Right cardiac atrium (tissue), 5 donors: ENCODE measurements at places on chromosomes 5 and 9.

DNA sequence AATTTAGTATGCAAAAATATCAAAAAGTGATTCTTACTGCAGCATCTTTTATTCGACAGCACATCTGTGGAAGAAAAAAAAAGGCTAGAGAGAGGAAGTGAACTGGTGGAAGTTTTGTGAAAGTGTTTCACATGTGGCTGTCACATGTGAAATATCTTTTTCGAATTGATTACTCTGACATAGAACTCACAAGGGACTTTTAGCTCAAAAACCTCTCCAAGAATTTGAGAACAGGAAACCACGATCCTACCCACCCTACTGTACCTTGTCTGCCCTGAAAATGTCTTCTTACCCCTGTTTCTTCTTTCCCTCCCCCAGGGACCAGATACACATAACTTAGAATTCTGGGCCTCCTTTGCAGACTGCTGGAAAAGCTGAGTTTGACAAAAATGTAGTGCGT, 106.5 kb upstream of the PRRC1 start:
- DNase-seq: no peak

DNA sequence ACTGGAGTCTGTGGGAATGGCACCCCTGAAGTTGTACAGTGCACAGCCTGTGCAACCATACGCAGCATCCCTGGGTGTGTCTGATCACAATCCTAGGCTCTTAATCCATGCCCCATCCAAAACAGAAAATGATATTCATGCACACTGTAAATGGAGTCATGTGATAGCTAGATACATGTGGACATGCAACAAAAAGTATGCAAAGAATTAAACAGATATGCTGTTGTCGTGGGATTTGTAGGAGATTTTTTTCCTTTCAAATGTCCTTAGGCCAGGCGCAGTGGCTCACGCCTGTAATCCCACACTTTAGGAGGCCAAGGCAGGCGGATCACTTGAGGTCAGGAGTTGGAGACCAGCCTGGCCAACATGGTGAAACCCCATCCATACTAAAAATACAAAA, 36.1 kb downstream of the PRRX2 start:
- DNase-seq: no peak

GRCh38 chr5:147547730-147548129, 37.9 kb upstream of the DPYSL3 start:
- DNase-seq: peak; percentile 50

GRCh38 chr5:102762562-102763227, 7.6 kb downstream of the PAM start:
- no peak for DNase-seq

DNA sequence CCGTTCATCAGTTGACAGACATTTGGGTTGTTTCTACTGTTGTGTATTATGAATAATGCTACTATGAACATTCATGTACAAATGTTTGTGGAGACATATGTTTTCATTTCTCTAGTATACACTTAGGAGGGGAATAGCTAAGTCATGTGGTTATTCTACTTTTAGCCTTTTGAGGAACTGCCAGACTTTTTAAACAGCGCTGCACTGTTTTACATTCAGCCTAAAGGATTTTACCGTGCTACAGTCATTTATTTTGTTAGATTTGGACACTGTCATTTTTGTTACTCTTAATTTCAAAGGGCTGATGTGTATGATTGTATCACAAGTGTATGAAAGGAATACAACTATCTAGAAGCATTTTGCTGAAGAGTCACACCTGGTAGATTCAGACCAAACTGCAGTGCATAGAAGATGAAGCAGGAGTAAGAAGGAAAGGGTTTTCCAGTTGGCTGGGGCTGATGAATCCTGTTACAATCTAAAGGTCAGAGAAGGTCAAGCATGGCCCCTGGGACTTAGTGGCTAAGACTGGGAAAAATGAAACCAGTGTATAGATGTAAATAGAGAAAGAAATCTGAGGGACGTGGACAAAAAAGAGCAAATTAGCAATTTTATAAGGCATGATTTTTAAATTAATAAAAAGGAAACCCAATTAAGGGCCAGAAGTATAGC, 509.7 kb downstream of the PSAT1 start:
- DNase-seq: no peak

GRCh38 chr5:19175776-19176570, 812.0 kb downstream of the CDH18 start:
- DNase-seq: no peak

- no peak for DNase-seq
Observed at GRCh38 chr9:96554326-96554725, 65.3 kb downstream of the CDC14B start.

GRCh38 chr5:1056611-1057484, 48.2 kb downstream of the NKD2 start:
- peak; percentile 49 for DNase-seq

- DNase-seq: no peak
Observed at GRCh38 chr9:135080286-135081263, 6.9 kb upstream of the OLFM1 start.

- no peak for DNase-seq
Observed at GRCh38 chr9:132008184-132008803, 71.4 kb downstream of the MED27 start.

DNA sequence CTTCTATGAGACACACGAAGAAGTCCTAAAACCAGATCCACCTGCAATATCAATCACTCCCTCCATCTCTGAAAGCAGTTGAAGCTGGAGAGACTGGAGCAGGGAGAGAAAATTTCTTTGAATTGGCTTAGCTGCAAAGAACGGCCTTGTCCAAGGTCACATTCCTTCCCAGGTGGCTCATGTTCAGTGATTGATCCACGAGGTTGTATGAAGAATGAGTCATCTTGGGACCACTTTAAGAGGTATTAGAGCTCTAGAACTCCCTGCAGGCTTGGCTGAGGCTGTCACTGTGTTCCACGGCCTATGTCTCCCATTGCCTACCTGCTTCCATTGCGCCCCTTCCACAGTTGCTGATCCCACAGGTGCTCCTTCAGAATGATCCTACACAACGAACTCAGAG, 68.2 kb downstream of the HMHB1 start:
- no peak for DNase-seq

- no peak for DNase-seq
Observed at GRCh38 chr5:1776831-1777230, 22.8 kb downstream of the MRPL36 start.

- no peak for DNase-seq
Observed at GRCh38 chr5:126552614-126553013, 42.4 kb downstream of the ALDH7A1 start.

DNA sequence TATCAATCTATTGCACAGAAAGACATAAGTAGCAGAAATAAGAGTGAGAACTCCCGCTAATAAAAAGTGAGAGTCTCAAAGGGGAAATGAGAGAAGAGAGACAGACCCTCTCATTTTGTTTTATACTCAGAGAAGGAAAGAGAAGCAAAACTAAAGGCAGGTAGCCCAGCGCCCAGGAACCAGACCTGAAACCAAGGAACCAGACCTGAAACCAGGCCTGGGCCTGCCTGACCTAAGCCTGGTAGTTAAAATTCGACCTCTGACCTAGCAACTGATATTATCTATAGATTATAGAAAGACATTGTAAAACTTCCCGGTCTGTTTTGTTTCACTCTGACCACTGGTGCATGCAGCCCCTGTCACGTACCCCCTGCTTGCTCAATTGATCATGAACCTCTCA, 134.5 kb upstream of the SEMA6A start:
- no peak for DNase-seq

DNA sequence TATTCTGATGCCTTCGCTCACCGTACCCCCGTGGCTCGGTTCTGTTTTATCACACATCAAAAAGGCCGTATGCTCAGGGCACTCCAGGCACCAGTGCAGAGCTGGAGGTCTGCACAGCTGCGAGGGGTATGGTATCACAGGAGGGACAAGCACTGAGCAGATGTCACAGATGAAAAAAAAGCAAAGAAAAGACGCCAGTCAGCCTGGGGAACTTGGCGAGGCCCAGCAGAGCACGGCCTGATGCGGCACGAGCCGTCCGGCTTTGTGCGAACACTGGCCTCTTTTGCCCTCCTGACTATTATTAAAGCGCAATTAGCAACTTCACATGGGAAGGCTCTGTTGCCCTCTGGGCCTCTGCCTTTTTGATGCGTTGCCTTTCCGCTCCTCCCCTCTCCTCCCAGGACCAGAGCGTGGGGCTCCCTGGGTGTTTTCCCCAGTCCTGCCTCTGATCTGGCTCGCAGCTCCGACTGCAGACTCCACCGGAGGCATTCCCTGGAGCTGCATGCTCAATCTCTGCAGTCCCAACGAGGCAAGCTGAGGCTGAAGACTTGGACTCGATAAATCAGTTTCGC, 44.4 kb downstream of the AK8 start:
- DNase-seq: no peak

GRCh38 chr5:150160448-150161081, 4.9 kb upstream of the PDGFRB start:
- no peak for DNase-seq

DNA sequence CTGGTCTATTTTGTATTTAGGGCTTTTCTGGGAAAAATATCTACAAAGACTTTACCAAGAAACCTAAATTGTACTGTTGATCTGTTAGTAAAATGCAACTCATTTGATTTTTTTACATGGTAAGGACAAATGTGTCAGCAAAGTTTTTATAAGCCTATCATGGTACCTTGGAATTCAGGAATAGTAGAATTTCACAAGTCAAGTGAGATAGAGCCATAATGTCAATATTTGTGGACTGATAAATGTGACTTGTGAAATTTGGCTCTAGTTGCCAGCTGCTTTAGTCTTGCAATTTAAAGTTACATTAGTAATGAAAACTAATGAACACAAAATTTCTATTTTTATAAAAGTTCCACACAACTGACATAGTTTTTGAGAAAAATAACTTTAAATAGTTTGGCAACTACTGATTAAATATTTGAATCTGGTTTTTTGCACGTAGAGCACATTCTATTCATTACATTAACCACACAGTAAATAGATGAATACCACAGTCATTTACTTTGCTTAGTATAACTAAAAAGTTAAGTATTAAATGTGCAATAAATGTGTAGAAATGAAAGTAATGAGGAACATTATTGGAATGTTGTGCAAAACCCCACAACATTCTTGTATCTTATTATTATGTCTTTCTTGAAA, 41.2 kb upstream of the RIOK2 start:
- no peak for DNase-seq

DNA sequence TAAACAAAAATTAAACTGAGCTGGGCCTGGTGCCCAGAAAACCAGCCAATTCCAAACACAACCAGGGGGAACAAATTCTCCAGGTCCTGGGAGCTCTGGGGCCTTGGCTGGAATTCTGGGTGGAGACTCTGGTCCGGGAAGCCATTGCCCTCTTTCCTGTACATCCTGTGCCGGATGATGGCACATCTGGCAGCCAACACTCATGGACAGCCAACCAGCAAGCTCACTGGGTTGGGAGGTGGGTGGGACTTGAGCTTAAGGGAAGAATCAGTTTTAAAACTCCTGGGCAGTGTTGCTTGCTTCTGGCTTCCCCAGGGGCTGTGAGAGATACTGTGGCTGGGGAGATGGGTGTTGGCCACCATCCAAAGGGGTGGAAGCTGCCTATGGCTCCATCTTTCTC, 56.1 kb downstream of the PCDH1 start:
- DNase-seq: peak; percentile 72

DNA sequence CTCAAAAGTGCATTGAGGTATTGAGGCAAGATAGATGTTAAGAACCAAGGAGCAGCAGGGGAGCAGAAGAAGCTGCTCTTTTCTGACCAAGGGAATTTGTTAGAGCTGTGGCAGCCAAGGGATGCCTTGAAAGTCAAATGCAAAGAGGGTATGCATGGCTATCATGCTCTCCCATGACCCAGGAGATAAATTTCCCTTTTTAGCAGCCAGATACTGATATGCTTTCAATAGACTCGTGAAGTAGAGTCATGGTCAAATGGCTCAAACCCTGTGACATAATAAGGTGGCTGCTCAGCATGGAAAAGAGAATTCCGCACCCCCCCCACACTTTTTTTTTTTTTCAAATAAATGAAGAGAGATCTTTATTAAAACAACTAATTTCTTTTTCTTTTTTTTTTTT, 180.9 kb upstream of the ACTBL2 start:
- DNase-seq: no peak

DNA sequence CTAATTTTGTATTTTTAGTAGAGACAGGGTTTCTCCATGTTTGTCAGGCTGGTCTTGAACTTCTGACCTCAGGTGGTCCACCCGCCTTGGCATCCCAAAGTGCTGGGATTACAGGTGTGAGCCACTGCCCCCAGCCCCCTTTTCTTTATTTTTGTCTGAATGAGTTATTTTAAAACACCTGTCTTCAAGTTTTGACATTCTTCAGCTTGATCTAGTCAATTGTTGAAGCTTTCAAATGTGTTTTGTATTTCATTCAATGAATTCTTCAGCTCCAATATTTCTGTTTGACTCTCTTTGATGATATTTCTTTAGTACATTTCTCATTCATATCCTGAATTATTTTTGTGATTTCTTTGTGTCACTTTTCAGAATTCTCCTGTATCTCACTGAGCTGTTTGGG, 486.2 kb downstream of the DMAC1 start:
- no peak for DNase-seq

- DNase-seq: peak; percentile 80
Observed at GRCh38 chr9:131799177-131799823, 59.4 kb upstream of the RAPGEF1 start.

GRCh38 chr5:133203317-133204305, 151.8 kb downstream of the HSPA4 start:
- no peak for DNase-seq

- no peak for DNase-seq
Observed at GRCh38 chr9:131580358-131580757, 35.0 kb downstream of the PRRT1B start.
